ENCODE measurements at places on chromosomes 3 and 15.

- H3K36me3 ChIP-seq = no peaks in the 10 kb centered on the region
- H3K27me3 ChIP-seq = no peaks in the 10 kb centered on the region
- H3K4me3 ChIP-seq = no peak overlapping the region
- no peak overlapping the region for H3K27ac ChIP-seq
- no peak for DNase-seq
Measured at GRCh38 chr15:87680208-87680607, 576.3 kb downstream of the NTRK3 start.

DNA sequence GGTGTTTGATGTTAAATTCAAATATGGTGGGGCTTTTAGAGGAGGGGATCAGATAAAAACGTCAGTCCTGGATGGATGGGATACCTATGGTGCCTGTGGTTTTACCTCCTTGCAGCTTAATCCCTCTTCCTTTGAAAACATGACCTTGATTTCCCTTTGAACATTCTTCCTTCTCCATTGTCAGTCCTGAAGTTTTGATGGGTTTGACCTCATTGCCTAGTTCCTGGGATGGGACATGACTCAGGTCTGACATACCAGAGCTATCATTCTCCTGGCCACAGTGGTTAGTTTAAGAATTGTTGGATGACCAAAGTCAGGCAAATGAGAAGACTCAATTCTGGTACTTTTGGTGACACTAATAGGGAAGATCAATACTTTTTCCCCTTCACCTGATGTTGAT, 87.2 kb downstream of the PRICKLE2 start:
- no peak overlapping the region for H3K27ac ChIP-seq
- H3K27me3 ChIP-seq = no peaks in the 10 kb centered on the region
- no peak overlapping the region for H3K4me3 ChIP-seq
- H3K4me1 ChIP-seq = no peaks in the 10 kb centered on the region

- H3K27ac ChIP-seq = no peak overlapping the region
- H3K4me1 ChIP-seq = no peaks in the 10 kb centered on the region
- H3K4me3 ChIP-seq = no peak overlapping the region
- no peak for DNase-seq
- H3K36me3 ChIP-seq = no peaks in the 10 kb centered on the region
- no peaks in the 10 kb centered on the region for H3K27me3 ChIP-seq
Measured at GRCh38 chr15:91488452-91488851, 365.1 kb upstream of the SLCO3A1 start.

GRCh38 chr15:76338486-76339304, 2.1 kb downstream of the ISL2 start:
- peak; percentile 35 for DNase-seq
- peaks cover 11% of the 10 kb centered on the region for H3K27me3 ChIP-seq
- H3K4me3 ChIP-seq = no peak overlapping the region
- H3K4me1 ChIP-seq = peaks cover 42% of the 10 kb centered on the region
- H3K36me3 ChIP-seq = no peaks in the 10 kb centered on the region

GRCh38 chr15:71702496-71702895, 107.9 kb upstream of the NR2E3 start:
- DNase-seq = no peak
- no peaks in the 10 kb centered on the region for H3K27me3 ChIP-seq
- H3K36me3 ChIP-seq = no peaks in the 10 kb centered on the region
- H3K4me3 ChIP-seq = no peak overlapping the region
- no peak overlapping the region for H3K27ac ChIP-seq

DNA sequence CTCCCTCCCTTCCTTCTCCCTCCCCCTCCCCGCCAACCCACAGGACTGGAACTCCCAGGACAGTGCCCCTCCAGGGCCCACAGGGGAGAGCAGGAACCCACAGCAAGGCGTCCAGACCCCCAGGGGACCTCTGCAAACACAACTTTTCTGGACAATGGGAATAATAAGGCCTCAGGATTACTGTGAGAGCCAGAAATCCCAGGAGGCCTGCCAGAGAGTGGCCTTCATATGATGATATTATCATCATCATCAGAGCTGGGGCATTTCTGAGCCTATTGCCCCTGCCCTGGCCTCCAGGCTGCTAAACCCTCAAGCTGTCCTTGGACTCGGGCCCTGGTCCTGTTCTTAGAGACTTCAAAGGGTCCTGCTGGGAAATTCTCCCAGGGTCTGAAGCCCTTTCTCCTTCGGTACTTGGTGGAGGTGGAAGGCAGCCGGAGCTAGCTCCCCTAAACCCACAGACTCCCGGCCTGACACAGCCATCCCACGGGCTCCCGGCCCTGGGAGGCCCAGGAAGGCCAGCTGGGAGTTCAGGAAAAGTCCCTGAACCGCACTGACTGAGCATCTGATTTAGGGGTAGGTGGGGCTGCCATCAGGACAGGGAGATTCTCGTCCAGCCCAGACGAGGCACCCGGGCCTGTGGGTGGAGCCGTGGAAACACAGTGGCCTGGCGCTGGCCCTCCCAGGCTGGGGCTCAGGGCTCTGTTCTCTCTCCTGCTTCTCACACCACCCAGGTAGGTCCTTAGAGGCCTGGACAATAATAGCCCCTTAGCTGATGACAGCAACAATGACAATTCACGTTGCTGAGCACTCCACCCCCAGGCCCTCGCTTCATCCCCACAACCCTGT, 4.9 kb downstream of the CALML4 start:
- H3K4me3 ChIP-seq = no peak overlapping the region
- H3K27me3 ChIP-seq = no peaks in the 10 kb centered on the region
- H3K4me1 ChIP-seq = no peaks in the 10 kb centered on the region
- no peak for DNase-seq
- H3K36me3 ChIP-seq = peaks cover 3% of the 10 kb centered on the region

DNA sequence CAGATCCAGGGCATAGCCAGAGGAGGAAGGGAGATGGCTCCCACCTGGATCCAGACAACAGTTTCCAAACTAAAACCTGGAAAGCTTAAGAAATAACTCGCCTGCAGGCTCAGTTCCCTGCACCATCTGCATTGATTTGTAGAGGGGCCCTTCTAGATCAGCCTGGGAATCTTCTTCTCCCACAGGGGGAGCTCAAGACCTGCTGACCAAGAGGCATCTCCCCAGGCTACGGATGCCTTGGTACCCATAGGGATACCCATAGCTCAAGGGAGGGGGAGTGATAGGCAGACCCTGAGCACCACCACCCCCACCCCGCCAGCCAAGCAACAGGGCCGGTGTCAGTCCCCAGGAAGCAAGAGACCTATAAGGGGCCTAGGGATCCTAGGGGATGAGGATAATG, 28.0 kb upstream of the DCLK3 start:
- H3K27me3 ChIP-seq = no peaks in the 10 kb centered on the region
- DNase-seq = no peak
- no peak overlapping the region for H3K4me3 ChIP-seq
- no peak overlapping the region for H3K27ac ChIP-seq

GRCh38 chr3:17158941-17159682, 274.4 kb downstream of the PLCL2 start:
- no peaks in the 10 kb centered on the region for H3K4me1 ChIP-seq
- DNase-seq = no peak
- H3K4me3 ChIP-seq = no peak overlapping the region
- peaks cover 3% of the 10 kb centered on the region for H3K36me3 ChIP-seq
- peak overlapping the region; percentile 83 for H3K27ac ChIP-seq
